ENCODE measurements at places on chromosomes 7 and 10.

DNA sequence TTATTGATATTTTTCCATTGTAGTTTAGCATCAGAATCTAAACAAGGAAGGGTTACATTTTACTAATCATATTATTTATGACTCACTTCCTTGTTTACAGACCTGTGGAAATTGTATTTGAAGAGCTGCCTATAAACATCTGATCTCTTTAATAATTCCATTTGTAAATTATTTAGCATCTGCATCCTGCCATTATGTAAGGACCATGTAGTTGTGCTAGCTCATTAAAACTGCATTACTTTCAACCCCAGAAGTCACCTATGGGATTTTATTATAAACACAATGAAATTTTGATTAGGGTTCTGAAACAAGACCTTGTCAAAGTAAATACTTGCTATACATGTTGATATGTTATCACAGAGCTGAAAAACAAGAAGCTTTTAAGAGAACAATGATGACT is 146.8 kb upstream of the SLC26A5 start:
- DNase-seq, result no peak

- DNase-seq, result no peak
These were observed 51.6 kb downstream of the GPAM start for GRCh38 chr10:112131996-112132395.

GRCh38 chr7:145269418-145270161 is 433.7 kb upstream of the TPK1 start:
- DNase-seq, result no peak

DNA sequence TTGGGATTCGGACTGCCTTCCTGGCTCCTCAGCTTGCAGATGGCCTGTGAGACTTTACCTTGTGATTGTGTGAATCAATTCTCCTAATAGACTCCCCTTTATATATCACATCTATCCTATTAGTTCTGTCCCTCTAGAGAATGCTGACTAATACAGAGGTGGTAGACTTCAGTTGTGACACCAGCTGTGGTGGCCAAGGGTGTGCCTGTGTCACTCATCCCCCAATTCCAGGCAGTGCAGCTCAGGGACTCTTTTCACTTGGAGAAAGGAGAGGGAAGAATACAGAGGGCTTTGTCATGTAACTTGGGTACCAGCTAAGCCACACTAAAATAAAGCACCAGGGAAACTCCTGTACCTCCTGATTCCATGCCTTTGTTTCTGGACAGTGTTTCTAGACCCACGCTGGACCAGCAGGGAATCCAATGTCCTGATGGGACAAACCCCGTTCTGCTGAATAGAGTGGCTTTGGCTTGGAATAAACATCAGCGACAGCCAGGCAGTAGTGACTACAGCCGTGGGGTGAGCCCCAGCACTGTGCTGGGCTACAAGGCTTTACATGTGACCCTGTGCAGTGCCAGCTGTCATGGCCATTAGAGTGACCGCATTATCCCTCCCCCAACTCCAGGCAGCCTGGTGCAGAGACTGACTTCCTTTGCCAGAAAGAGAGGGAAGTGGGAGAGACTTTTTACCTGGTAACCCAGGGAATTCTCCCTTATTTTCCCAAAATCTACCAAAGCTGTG is 233.6 kb downstream of the ANK3 start:
- no peak for DNase-seq

- no peak for DNase-seq
These were observed at the start of gene IKZF1 for GRCh38 chr7:50304129-50304910. Gene IKZF1 (plus strand): TSS chr7:50304716. CDS start chr7:50319062, 14,346 bp downstream.

DNA sequence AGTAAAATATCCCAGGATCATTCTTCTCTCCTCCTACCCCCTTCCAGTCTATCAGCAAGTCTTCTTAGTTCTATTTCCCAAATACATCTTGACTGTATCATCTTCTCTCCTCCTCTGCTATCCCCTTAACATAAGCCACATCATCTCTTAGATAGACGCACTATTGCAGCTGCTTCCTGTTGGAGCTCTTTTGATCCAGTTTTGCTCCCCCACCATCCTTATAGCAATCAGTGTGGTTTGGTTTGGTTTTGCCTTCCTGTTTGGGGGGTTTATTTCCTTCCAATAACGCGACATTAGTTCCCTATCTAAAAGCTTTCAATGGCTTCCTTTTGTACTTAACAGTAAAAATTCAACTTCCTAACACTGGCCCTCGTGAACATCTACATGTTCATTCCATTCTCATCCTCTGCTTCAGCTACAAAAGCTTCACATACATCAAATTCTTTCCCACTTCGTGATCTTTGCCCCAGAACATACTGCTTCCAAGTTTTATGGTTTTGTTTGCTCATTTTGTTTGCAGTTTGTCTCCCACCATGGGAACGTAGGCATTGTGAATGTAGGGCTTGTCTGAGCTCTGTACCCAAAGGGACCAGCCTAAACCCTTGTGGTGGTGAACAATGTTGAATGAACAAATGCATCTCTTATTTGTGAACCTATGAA is 33.7 kb upstream of the PLXDC2 start:
- DNase-seq, result no peak

- DNase-seq, result no peak
These were observed 83.7 kb downstream of the EBF3 start for GRCh38 chr10:129880191-129880870.

GRCh38 chr7:4270268-4270667 is 411.8 kb upstream of the FOXK1 start:
- no peak for DNase-seq

DNA sequence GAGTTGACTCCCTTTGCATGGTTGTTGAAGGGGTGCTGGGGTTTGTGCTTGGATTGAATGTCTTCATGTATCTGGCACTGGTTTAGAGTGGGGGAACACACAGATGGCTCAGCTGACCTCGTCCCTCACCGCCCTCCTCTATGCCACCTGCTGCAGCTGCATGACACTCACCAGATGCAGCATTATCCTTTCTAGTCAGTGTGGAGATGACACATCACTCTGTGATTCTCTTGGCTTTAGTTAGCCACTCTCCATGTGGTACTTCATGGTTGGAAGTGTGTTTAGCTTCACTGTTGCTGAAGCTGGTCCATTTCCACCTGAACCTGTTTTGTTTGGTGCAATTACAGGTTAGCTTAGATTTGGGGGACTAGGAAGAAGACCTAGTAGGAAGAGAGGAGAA is 56.3 kb upstream of the BMPER start:
- no peak for DNase-seq

DNA sequence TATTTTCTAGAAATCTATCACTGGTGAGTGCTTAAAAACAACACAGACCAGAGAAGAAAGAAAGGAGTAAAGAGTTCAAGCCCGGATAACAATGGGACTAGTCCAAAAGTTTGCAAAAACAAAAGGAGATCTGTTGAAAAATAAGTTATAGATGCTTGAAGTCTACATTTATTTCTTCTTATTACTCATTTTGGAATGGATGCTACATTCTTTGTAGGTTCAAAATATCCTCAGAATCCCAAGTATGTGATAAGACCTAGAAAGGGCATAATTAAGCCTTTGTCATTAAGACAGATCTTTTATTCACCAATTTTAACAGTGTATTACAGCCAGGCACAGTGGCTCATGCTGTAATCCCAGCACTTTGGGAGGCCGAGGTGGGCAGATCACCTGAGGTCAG is 42.7 kb upstream of the ITGB8 start:
- DNase-seq, result no peak

- no peak for DNase-seq
These were observed 98.2 kb downstream of the PRPF18 start for GRCh38 chr10:13684806-13685482.

- DNase-seq, result no peak
These were observed 194.3 kb downstream of the SORCS3 start for GRCh38 chr10:104835422-104835821.

DNA sequence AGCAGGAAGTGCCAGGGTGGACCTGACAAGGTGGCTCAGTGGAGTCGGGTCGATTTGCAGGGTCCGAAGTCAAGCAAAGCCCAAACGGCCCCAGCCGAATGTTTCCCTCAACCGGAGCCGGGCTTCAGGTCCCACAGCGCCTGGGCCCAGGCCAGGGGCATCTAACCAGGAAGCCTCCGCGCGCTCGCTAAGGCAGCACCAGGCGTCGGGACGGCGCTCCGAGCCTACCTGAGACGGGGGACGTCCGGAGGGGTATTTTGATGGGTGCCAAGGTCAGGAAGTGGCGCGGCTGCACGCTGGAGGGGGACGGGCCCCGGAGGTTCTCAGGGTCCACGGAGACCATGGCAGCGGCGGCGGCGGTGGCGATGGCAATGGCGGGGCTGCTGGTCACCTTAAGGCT is 51.5 kb downstream of the TCERG1L start:
- no peak for DNase-seq

DNA sequence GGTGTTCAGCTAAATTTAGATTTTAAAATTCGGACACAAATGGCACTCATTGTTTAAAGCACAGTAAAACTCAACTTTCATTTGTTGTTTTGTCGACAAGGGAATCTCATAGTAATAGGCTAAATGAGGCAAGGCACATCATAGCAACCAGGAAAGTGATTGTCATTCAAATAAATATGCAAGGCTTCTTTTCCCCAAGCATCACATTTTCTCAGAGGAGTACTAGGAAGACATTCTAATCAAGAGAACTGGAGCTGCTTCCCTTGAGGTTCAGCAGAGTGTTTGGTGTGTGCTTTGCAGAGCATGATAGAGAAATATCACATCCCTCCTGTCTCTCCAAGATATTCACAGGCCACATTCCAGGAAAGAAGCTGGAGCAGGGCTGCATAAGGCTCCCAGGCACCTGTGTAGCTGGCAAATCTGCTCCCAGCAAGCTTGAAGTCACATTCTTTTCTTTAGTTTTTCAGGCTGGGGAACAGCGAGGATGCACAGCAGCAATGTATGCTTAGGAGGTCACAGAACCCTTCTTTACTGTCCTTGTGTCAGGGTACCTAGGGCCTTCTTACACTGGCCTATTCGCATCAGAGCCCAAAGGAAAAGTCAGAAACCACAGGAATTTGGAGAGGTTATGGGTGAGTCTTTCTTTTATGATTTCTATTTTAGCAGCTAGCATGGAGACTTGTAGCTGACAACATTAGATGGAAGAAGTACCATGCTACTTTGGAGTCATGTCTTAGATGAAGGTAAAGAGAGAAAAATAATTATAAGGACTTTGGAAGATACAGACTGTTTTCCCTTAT is 95.9 kb upstream of the HDAC9 start:
- DNase-seq, result no peak

DNA sequence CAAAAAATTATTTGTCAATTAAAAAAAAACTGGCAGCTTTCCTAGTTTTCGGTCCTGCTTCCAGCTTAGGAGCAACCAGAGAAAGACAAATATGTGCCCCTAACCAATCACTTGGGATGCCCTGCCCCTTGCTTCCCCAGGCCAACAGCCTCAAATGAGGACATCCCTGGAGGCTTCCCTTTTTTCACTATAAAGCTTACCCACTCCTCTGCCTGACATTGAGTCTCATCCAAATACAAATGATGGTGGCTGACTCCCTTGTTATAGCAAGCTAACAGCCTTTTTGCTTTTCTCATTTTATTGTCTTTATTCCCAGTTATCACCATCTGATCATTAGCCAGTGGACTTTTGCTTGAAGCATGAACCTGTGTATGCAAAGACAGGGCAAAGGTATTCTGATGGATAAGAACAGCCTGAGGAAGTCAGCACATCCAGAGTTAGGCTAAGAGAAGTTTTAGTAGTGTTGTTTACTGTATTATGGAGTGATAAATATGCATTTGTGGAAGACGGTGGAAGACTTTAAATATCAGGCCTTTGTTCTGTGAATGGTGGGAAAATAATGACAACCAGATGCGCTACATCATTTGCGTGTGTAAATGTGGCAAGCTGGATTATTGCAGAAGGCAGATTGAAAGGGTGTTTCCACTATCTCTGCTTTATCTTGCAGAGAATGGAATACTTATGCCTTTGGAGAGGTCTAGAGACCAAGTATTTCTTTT is 1.7 kb upstream of the CCM2 start:
- no peak for DNase-seq

DNA sequence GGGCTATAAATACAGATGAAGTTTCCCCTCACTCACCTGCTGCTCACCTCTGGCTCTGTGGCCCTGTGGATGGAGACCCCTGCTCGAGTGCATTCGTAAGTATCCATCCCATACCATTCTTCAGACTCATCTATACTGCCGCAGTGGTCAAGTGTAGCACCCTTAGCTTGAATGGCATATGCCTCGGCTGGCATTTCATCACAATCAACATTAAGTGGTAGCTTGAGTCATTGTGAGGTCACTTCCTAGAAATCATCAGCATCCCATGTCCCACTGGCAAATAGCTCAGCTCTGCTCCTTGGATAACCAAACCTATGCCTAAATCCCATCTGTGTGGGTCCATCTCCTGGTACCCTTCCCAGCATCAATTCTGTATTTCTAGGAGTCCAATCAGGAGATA is 38.2 kb downstream of the MDH2 start:
- DNase-seq, result no peak

GRCh38 chr7:150988230-150989226 is 2.3 kb upstream of the NOS3 start:
- peak; percentile 85 for DNase-seq

- no peak for DNase-seq
These were observed 4.9 kb upstream of the FOXL3 start for GRCh38 chr7:284762-285722.

- DNase-seq, result no peak
These were observed 80.3 kb downstream of the WDR11 start for GRCh38 chr10:120931423-120931822.

GRCh38 chr7:151490456-151491105 is 29.1 kb downstream of the RHEB start:
- no peak for DNase-seq

DNA sequence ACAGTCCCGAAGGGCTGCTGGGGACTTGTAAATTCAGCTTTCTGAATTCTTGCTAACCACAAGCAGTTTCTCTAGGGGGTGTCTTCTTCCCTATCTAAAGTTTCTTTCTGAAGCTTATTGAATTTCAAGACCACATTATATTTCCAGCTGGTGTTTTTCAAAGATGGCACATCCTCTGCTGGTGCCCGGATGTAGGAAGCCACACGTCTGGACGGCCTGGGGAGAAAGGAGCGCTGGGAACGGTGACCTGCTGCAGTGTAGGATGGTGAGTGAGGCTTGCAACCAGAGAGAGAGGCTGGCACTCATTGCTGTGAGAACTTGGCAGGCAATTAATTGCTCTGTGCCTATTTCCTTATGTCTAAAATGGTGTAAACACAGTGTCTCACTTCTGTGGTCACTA is 776.4 kb downstream of the TYW1 start:
- no peak for DNase-seq

DNA sequence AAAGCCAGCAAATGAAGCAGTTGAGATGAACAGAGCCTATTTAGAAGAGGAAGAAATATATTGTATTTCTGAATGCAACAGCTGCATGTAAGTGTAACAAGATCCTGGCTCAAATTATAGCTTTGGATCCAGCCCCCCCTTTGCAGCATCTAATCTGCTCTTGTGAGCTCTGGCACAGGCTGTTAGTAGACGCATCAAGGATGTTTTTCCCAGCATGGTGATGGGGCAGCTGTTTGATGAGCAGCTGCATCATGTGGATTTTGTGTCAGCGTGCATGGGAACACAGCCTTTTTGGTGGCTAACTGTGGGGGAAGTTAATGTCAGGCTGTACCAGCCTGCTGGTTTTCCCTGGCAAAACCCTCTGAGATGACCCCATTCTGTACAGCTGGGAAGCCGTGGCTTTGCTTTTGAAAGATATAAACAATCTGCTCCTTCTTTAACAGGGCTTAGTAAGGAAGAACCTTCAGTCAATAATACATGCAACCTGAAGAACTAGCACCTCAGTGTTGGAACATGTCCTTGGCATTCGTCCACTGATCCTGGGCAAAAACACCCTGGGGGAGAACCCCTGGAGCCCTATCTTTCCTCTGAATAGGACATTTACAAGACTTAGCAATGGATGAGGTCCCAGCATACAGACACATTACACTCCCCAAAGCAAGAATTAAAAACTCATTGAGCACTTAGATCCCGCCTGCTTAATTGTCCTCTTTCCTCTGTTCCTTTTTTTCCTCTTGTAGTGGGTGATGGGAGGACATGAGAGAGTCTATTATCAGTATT is 70.6 kb downstream of the NPS start:
- no peak for DNase-seq
